ENCODE measurements at places on chromosomes 1 and 21.

GRCh38 chr1:100455478-100456072 lies 82.4 kb upstream of the GPR88 start:
- DNase-seq, result no peak

DNA sequence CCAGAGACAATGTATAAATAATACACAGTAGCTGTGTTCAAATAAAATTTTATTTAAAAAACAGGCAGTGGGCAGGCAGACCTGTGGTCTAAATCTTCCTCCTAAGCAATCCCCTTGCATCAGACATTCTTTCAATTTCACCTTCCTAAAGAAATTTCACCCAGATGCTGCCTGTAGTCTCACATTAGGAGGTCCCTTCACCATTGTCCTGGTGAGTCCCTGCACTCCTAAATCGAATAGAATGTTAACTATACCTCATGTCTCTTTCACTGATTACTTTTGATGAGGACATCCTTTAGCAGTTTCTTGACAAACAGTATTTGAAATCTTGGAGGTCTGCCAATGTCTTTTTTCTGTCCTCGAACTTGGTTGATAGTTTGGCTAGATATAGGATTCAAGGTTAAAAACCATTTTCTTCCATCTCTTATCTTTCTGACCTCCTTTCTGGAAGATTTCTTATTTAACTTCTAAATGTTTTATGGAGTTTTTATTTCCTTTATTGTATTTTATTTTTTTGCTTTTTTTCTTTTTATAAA lies 77.5 kb downstream of the LPGAT1 start:
- no peak for DNase-seq

DNA sequence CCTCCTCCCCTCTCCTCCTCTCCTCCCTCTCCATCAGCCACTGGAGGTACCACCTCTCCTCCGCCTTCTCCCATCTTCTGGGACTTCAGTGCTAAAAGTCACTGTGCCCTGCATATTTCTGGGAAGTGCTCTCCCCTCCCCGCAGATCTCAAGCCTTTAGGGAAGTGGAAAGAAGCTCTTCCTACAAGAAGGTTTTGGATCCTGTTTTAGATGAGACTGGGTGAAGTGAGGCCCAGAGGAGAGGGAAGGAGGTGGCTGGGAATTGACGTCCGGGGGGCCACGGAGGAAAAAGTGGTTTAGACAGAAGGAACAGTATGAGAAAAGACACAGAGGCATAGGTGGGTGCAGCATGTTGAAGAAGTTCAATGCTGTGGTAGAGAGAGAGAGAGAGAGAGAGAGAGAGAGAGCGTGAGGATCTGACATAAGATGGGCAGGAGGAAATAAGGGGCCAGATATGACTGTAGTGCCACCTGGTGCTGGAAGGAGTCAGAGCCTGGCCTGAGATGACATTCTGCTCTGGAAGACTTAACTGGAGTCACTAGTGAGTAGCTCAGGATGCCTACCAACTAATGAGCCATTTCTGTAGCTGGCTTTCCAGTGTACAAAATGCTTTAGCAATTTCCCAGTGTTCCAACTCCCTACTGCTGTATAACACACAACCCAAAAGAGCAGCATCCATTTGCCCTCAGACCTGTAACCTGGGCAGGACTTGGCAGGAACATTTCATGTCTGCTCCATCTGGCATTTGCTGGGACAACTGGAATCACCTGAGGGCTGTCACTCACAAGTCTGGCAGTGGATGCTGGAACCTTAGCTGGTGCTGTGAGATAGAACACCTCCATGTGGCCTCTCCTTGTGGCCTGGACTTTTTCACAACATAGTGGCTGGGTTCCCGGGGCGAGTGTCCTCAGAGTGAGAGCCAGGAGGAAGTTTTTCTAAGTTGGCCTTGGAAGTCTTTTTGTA lies 16.6 kb upstream of the ZSCAN20 start:
- no peak for DNase-seq

DNA sequence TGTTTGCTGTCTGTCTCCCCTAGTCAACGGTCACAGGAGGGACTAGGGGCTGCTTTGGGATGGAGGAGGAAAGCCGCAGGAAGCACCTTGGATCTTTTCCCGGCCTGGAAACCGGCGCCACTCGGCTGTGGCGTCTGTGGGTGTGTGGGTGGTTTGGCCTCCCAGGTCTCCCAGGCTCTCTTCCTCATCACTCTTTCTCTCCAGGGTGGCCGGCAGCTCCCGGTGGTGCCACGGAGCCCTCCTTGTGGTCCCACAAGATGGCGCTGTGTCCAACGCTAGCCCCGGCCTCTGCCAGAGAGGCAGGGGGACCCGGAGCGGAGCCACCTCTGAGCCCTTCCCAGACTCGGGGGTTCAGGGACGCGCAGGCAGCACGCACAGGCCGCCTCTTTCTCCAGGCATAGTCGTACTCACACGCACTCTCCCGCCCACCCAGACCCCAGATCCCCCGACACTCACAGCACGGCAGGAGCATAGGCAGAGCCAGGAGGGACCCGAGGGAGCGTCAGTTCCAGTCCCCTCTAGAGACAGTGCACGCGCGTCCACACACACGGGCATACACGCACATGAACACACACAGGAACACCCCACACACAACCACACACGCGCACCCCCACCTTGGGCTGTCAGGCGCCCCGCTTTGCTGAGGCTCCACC lies 31.2 kb downstream of the CDCP2 start:
- peak; percentile 86 for DNase-seq

GRCh38 chr1:14015917-14016316 lies 315.9 kb downstream of the PRDM2 start:
- no peak for DNase-seq

DNA sequence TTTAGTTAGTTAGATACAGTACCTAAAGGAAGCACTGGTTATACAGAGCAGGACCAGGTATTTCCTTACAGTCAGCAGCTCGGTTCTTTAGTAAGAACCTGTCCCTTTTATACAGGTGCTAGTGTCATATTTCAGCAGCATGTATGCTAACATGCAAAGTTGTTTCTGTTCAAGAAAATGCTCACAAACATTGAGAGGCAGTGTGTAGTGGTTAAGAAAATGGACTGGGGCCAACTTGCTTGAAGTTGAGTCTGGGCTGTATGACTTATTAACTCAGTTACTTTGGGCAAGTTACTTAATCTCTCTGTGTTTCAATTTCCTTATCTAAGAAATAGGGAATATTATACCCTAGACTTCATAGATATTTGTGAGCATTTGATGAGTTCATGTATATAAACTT lies 31.1 kb downstream of the AK4 start:
- no peak for DNase-seq
